Stimulated activated CD8-positive, alpha-beta memory T cell treated with anti-CD3 and anti-CD28 coated beads, Interleukin-15, amount 100 ng/mL, for 24 hours (primary cell): ENCODE measurements at places on chromosomes 4 and X.

GRCh38 chr4:10020871-10021652, at the start of gene SLC2A9:
Gene SLC2A9 (minus strand): TSS chr4:10021497. CDS start chr4:10021429, 68 bp downstream.
- DNase-seq, result no peak

- DNase-seq, result no peak
Observed at GRCh38 chrX:136750364-136750763, 30.4 kb downstream of the ARHGEF6 start.

- DNase-seq, result no peak
Observed at GRCh38 chrX:151789179-151789800, 54.7 kb downstream of the CNGA2 start.

DNA sequence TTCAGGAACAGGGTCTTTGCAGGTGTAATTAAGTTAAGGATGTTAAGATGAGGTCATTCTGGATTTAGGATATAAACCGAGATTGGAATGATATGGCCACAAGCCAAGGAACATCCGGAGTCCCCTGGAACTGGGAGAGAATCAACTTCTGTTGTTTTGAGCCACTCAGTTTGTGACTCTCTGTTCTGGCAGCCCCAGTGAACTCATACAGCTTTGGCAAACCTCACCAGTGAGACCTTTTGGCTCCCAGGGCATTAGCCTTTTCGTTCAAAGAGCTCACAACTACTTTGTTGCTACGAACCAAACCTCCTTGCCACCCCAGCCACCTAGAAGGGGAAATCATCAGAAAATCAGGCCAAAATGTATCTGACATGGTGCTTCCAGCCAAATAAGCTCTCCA, 80.4 kb downstream of the MTMR1 start:
- no peak for DNase-seq

DNA sequence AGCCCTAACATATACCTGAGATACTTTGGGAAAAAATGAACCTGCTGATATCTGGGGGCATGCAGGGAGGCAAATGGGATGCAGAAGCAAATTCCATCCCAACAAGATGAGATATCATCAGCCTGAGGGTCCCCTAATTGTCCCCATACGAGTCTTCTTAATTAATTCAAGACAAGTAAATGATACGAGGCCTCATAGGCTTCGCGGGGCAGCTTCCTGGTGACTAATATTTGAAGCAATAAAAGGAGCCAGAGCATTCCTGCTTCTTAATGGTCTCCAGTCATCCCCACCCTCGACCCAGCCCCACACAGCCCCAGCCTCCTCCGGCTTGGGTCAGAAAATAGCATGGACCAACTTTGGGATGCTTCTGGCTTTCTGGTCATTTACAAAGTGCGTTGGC, 99.6 kb upstream of the MSX1 start:
- DNase-seq, result no peak

- no peak for DNase-seq
Observed at GRCh38 chr4:114768501-114768900, 169.9 kb downstream of the UGT8 start.

DNA sequence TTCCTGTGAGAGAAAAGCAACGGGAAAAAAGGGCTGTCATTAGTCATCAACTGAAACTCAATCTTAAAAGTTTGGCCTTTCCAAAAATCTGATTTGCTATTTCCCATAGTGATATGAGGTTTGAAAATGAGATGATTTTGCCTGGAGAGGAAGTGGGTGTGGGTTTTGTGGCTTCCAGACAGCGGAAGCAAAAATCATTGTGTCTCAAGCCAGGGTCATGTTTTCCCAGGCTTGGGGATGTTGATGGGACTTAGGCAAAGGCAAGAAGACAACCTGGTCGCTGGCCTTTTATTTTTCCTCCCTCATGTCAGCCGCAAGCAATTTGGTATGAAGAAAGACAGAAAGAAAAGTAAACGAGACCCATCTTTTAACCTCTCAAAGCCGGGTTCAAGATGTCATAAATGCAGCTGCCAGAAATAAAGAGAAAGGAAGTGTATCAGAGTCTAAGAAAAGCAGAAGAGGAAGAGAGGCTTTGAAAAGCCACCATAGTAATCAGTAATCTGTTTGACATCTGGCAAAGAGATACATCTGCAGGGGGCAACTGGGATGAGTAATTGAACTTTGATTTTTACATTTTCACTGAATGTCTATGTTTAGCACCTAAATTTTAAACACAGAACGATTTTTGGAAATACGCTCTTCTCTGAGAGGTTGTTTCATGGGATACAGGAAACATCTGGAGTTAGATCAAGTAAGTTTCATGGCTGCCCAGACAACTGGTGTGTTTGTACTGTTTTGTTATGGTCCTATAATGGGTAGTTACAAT, 521.6 kb upstream of the SLIT2 start:
- DNase-seq, result no peak

DNA sequence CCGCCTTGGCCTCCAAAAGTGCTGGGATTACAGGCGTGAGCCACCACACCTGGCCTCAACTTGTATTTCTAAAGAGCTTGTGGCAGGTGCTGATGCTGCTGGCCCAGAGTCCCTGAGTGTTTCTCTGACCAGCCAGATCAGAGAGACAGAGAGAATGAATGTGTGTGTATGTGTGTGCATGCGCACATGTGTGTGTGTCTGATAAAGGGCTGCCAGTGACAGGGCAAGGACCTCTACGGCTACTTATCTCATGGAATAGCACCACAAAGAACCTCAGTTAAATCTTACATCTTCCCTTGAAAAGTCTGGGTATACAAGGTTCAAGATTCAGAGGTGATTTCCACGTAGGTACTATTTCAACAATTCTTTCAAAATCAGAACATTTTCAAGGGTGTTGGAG, 86.0 kb downstream of the SCD5 start:
- DNase-seq, result no peak

GRCh38 chr4:69830560-69831269, 29.2 kb downstream of the SULT1E1 start:
- no peak for DNase-seq

- DNase-seq, result no peak
Observed at GRCh38 chr4:180160195-180160983, 2082.8 kb upstream of the TENM3 start.

GRCh38 chrX:70664726-70665125, 220.1 kb downstream of the DLG3 start:
- DNase-seq, result no peak

DNA sequence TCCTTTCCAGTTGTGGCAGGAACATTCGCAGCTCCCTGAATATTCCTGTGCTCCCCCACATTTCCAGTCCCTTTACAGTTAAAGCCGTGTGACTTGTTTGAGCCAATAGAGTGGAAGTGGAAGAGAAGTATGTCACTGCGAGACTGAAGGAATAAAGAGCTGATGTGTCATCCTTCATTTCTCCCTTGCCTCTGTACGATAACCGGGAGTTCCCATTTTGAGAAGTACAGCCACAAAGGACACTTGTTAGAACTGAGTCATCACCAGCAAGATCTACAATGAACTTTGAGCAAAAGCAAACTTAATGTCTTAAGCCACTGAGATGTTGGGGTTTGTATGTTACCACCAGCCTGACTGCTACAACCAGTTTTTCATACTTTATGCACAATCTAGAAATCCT, 92.3 kb downstream of the SPRY1 start:
- no peak for DNase-seq

DNA sequence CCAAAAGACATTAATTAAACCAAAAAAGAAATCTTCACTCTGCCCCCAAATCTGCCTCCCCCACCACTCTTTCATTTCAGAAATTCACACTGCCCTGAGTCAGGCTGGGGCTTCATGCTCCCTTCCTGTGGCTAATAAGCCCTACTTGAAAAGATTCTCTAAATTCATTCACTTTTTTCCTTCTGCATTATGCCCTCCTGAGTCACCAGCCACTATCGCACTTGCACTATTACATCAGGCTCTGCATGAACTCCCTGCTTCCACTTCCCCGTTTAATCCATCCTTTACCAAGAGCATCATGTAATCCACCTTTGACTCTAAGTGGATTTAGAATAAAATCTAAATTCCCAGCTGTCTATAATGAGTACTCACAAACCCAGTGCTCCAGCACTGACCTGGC, 295.4 kb upstream of the KLF3 start:
- DNase-seq, result no peak

DNA sequence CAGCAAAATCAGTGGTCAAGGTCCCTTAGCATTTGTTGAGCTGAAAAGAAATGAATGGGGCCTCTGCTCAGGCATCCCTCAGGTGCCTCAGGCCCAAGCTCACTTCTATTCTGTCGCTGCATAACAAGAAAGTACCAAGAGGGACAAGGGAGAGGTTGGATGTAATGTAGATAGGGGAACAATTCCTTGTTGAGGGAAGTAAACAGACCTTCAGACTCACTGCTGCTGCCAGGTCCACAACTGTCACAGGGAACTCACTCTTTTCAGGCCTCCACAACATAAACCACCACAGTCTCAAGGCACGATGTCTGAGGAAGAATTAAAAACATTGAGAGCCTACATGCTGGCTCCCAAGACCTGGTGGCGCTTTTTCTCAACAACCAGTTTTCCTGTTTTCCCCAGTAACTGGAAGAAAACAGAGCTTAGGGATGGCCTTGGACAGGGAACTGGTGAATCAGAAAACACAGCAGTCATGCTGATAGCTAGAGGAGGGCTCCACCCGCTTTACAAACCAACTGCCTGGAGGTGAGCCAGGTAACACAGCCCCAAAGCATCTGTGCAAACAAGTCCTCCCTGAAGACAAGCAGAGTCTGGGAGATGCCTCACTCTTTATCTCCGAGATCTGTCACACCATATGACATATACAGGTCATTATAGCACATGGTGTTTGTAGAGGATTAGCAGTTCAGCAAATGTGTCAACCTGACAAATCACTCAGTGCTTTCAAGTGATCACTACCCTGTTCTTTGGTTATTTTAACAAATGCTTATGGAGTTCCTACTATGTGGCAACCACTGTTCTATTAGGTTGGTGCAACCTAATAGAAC, 14.3 kb upstream of the AWAT1 start:
- no peak for DNase-seq

DNA sequence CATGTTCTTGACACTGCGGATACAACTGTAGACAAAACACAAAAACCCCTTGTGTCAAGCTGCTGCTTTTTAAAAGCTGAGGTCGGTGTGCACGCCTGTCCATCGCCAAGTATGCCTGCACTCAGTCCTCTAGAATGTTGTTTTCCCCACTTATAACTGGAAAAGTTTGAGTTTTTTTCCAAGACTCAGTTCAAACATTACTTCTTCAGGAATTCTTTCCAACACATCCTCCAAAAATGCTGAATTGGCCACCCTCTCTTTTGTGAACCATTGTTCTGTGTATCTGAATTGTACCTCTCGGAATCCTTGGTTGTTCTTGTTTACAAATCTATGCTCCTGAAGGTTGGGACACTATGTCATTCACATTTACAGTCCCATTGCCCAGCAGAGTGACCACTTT, 94.6 kb downstream of the REELD1 start:
- no peak for DNase-seq

- no peak for DNase-seq
Observed at GRCh38 chrX:15815779-15816437, 25.6 kb downstream of the ZRSR2 start.

DNA sequence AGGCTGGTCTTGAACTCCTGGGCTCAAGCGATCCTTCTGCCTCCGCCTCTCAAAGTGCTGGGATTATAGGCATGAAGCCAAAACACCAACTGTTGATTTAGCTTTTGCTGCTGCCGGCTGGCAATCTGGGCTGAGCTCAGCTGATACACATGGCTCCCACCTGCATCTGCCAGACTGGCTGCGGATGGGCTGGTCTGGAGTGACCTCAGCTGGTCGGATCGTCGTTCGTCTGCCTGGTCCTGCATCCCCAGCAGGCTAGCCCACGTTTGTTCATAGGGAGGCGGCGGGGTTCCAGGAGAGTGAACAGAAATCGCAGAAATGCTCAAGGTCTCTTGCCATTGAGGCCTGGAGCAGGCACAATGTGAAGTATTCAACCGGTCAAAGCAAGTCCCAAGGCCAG, 74.4 kb upstream of the DDX3X start:
- no peak for DNase-seq

DNA sequence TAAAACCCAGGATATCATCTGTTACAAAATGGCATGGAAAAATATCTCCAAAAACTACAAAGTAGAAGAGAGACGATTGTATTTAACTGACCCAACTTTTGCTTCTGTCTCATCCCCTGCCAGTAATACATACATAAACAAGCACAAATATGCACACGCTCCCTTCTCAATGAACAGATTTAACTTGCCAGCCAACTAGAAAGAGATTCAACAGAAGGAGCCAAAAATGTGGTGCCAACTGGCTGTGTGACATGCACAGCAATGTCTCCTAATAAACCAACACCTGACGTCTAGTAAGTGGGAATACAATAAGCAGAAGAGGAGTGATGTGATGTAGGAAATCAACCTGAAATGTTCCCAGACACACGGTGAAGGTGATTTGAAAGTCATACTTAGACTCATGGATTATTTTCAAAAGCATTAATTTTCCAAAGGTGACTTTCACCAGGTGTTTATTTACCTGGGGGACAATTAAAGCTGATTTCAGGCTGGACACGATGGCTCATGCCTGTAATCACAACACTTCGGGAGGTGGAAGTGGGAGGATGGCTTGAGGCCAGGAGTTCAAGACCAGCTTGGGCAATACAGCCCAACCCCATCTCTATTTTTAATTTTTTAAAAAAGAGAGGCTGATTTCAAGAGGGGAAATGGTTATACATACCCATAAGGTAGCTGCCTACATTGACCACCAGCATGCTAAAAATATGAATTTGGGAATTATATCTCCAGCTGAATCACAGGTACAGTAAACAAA, 33.7 kb downstream of the SH3RF1 start:
- no peak for DNase-seq

- no peak for DNase-seq
Observed at GRCh38 chrX:55057675-55058249, 17.1 kb upstream of the PAGE2B start.

DNA sequence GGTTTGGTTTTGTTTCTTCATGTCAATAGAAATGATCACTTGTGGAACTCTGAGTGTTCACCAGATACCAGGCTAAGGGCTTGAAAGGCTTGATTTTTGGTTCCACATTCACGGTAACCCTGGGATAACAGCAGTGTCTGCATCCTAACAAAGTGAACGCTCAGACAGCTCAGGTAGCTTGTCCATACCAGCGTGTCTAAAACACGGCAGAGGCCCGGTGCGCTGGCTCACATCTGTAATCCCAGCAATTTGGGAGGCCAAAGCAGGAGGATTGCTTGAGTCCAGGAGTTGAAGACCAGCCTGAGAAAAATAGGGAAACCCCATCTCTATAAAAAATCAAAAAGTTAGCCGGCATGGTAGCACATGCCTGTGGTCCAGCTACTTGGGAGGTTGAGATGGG, 49.0 kb downstream of the HTRA3 start:
- no peak for DNase-seq

DNA sequence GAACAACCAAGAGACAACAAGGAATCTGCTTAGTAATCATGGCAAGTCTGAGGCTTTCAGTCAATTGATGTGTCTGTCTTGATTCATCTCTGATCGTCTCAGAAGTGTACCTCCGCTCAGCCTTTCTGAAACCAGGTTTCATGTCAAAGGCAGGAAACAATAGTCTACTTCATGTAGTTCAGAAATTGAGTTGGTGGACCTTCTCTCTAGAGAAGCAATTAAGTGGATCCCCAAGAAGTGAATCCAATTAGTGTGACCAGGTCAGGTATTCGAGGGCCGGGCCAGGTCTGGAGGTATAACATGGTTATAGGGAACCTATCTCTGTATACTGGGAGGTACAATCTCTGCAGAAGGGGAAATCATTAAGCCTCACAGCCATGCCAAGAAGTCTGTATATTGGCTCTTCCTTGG, 32.0 kb downstream of the DAPP1 start:
- DNase-seq, result no peak

- DNase-seq, result no peak
Observed at GRCh38 chr4:157128395-157128794, 52.4 kb downstream of the GLRB start.

GRCh38 chr4:71609651-71610050, 174.2 kb downstream of the GC start:
- no peak for DNase-seq
